ENCODE measurements at places on chromosomes 3 and 15.
A peak's percentile ranks its signal among the peaks of the same experiment; 100 is the strongest.

DNA sequence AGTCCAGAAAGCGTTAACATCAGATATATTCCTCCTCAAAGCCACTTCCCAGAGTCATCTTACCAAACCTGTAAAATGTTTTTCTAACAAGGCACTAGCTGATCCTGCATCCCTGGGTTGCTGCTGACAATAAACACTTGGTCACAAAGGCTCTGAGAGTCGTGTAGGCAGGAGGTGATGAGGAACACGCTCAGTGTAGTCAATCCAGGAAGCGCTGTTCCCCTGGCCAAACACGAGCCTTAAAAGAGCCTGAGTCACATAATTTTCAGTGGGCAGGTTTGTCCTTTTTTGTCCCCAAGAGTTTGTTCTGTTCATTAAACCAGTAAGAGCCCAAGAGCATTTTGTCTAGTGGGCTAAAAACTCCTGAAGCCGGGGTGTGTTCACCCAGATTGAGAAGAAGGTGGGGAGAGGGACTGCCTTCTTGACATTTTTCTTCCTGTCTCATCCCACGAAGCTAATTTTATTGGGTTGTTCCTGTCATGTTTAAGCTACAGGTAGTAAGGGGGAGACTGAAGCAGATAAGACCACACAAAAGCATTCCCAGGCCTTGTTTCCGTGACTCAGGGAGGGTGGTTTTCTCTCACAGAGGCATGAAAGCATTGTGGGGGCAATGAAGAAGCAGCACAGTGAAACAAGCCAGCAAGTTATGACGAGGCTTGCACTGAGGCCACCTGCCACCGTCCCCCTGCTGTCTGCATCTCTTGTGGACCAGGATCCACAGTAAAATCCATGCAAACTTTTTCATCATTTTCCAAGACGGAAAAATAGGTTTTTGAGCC is 73.7 kb downstream of the FOXB1 start:
- H3K27ac ChIP-seq: no peak overlapping the region
- no peaks in the 10 kb centered on the region for H3K27me3 ChIP-seq
- DNase-seq: no peak
- peaks cover 29% of the 10 kb centered on the region for H3K4me1 ChIP-seq
- H3K36me3 ChIP-seq: no peaks in the 10 kb centered on the region

- H3K27ac ChIP-seq: no peak overlapping the region
- H3K4me1 ChIP-seq: no peaks in the 10 kb centered on the region
- no peaks in the 10 kb centered on the region for H3K27me3 ChIP-seq
- H3K36me3 ChIP-seq: no peaks in the 10 kb centered on the region
Observed at GRCh38 chr15:52257734-52258062, 37.9 kb downstream of the MYO5C start.

DNA sequence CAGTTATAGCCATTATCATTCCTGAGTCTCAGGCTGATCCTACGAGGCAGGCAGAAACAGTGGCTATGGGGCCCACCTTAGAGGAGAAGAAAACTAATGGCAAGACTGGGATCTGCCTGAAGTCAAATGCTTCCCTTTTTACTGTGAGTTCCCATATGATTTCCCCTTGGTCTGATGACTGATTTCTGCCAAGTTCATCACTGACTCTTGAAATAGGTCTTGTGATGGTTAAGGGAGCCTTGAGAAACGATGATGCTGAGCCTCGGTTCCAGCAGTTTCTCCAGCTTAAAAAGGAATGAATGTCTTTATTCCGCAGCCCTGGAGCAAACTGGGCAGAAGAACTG is 29.4 kb upstream of the LDHAL6B start:
- H3K4me1 ChIP-seq: no peaks in the 10 kb centered on the region
- peaks cover 6% of the 10 kb centered on the region for H3K36me3 ChIP-seq
- no peaks in the 10 kb centered on the region for H3K27me3 ChIP-seq
- no peak overlapping the region for H3K4me3 ChIP-seq

DNA sequence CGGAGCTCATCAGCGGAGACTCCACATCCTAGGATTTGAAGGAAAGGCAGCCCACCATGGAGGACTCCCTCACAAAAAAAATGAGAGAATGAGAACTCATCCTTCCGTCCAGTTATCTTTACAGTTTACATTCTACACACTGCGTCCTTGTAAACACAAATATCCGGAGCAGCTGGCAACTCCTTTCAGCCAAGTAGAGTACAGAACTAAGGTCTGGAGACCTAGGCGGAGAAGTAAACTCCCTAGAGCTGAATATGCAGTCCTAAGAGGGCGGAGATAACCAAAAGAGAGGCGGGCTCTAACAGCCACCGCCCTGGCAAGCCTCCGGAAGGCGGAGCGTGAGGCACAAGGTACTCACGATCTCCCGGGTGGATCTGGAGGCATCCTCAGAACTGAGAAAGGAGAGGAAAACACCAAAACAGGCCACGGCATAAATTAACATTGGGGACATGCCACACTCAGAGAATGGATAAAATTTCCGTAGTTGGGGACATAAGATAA is 924 bp upstream of the SIN3A start:
- peak overlapping the region; percentile 64 for H3K4me3 ChIP-seq
- DNase-seq: peak; percentile 85
- H3K36me3 ChIP-seq: no peaks in the 10 kb centered on the region
- H3K4me1 ChIP-seq: peaks cover 22% of the 10 kb centered on the region

- no peaks in the 10 kb centered on the region for H3K27me3 ChIP-seq
- DNase-seq: peak; percentile 30
- H3K4me1 ChIP-seq: no peaks in the 10 kb centered on the region
- no peak overlapping the region for H3K4me3 ChIP-seq
- no peak overlapping the region for H3K27ac ChIP-seq
Observed at GRCh38 chr15:78103406-78104118, 11.2 kb downstream of the SH2D7 start.

DNA sequence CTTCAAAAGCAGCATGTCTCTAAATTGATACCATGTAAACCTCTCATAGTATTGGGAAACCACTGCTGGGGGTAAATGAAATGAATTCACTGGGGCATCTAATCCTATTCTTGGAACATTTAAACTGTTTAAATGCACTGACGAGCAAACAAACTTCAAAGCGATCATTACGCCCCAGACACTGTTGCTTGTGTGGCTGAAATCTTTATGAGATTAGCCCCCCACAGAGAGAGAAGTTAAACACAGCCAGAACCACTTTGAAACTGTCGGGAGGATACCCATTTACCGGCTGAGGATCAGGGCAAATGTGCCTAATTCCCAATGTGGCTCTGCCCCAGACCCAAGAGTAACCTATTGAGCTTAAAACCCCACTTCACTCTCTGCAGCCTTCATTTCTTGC is 308.4 kb upstream of the CDIN1 start:
- H3K27ac ChIP-seq: no peak overlapping the region
- no peak overlapping the region for H3K4me3 ChIP-seq
- no peak for DNase-seq
- no peaks in the 10 kb centered on the region for H3K27me3 ChIP-seq
- no peaks in the 10 kb centered on the region for H3K36me3 ChIP-seq
- no peaks in the 10 kb centered on the region for H3K4me1 ChIP-seq

DNA sequence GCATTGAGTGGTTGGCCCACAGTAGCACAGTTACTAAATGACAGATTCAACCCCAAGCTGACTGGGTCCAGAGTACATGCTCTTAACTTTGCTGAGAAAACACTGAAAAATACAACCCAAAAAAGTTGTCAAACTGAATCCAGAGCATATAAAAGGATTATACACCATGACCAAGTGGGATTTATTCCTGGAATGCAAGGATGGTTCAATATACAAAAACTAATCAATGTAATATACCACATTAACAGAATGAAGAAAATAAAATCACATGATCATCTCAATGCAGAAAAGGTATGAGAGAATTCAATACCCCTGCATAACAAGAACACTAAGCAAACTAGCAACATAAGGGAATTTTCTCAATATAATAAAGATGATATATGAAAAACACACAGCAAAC is 98.5 kb downstream of the STAG1 start:
- no peaks in the 10 kb centered on the region for H3K27me3 ChIP-seq
- no peaks in the 10 kb centered on the region for H3K36me3 ChIP-seq
- no peak overlapping the region for H3K4me3 ChIP-seq
- no peak for DNase-seq

DNA sequence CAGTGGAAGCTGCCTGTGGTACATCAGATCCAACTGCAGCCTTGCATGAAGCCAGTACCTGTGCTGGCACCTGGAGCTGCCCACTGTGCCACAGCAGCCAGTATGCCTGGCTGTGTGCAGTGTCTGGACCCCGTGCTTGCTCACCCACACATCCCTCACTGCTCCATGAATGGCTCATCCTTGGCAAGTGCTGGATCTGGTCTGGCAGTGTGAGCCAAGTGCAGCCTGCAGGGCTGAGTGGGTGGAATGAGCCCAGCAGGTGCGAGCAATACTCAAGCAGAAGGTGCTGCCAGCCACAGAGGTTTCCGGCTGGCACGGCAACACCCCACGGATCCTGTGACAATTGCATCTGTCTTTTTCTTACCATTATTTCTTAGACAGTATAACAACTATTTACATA is 488.2 kb upstream of the ROBO2 start:
- H3K27me3 ChIP-seq: no peaks in the 10 kb centered on the region
- no peak for DNase-seq
- H3K4me3 ChIP-seq: no peak overlapping the region
- no peaks in the 10 kb centered on the region for H3K36me3 ChIP-seq
- H3K4me1 ChIP-seq: no peaks in the 10 kb centered on the region

- H3K27ac ChIP-seq: no peak overlapping the region
- DNase-seq: no peak
Observed at GRCh38 chr3:171222995-171223394, 196.5 kb upstream of the SLC2A2 start.

- no peaks in the 10 kb centered on the region for H3K4me1 ChIP-seq
- H3K4me3 ChIP-seq: peak within 1 kb of the TSS; percentile 29
- no peaks in the 10 kb centered on the region for H3K36me3 ChIP-seq
- DNase-seq: peak; percentile 51
- H3K27ac ChIP-seq: no peak within 1 kb of the TSS
Observed at GRCh38 chr3:127915115-127915936, at the start of gene KBTBD12. Gene KBTBD12 (plus strand): TSS chr3:127915232. CDS start chr3:127923062, 7,830 bp downstream.

GRCh38 chr3:16058521-16058920 is 116.0 kb upstream of the GALNT15 start:
- no peaks in the 10 kb centered on the region for H3K4me1 ChIP-seq
- no peaks in the 10 kb centered on the region for H3K36me3 ChIP-seq
- DNase-seq: no peak
- H3K27ac ChIP-seq: peak overlapping the region; percentile 72
- no peaks in the 10 kb centered on the region for H3K27me3 ChIP-seq
- H3K4me3 ChIP-seq: no peak overlapping the region

- H3K4me3 ChIP-seq: no peak overlapping the region
- H3K27me3 ChIP-seq: no peaks in the 10 kb centered on the region
- peak overlapping the region; percentile 34 for H3K27ac ChIP-seq
- no peaks in the 10 kb centered on the region for H3K36me3 ChIP-seq
- no peaks in the 10 kb centered on the region for H3K4me1 ChIP-seq
- no peak for DNase-seq
Observed at GRCh38 chr3:46578973-46579755, 13.1 kb upstream of the LRRC2 start.

DNA sequence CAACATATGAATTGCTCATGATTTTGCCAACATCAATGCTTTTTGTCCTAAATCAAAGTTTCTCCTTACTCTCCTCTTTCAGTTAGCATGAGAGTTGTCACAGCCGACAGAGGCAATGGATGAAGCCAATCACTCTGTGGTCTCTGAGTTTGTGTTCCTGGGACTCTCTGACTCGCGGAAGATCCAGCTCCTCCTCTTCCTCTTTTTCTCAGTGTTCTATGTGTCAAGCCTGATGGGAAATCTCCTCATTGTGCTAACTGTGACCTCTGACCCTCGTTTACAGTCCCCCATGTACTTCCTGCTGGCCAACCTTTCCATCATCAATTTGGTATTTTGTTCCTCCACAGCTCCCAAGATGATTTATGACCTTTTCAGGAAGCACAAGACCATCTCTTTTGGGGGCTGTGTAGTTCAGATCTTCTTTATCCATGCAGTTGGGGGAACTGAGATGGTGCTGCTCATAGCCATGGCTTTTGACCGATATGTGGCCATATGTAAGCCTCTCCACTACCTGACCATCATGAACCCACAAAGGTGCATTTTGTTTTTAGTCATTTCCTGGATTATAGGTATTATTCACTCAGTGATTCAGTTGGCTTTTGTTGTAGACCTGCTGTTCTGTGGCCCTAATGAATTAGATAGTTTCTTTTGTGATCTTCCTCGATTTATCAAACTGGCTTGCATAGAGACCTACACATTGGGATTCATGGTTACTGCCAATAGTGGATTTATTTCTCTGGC is 2.5 kb downstream of the OR4F6 start:
- no peaks in the 10 kb centered on the region for H3K27me3 ChIP-seq
- H3K27ac ChIP-seq: no peak overlapping the region
- DNase-seq: no peak
